Lung microvascular endothelial cell (primary cell): ENCODE measurements at places on chromosomes 3 and 15.

GRCh38 chr3:37521429-37521828, 340.3 kb upstream of the CTDSPL start:
- DNase-seq = no peak

DNA sequence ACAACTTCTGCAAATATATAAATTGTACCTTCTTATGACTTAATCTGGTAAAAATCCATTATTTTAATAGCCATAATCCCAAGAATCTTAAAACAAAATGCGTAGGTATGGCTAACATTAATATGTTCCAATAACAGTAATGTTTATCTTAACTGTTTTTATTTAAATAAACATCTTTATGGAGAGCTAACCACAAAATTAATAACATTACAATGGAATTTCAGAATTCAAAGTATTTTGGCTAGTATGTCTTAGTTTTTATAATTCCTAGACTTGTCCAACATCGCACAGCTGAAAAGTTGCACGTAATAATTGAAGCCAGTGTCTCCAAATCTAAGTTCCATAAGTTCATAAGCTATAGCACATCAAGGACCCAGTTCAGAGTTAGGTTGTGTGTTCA, 47.6 kb downstream of the ANKRD28 start:
- DNase-seq = no peak

DNA sequence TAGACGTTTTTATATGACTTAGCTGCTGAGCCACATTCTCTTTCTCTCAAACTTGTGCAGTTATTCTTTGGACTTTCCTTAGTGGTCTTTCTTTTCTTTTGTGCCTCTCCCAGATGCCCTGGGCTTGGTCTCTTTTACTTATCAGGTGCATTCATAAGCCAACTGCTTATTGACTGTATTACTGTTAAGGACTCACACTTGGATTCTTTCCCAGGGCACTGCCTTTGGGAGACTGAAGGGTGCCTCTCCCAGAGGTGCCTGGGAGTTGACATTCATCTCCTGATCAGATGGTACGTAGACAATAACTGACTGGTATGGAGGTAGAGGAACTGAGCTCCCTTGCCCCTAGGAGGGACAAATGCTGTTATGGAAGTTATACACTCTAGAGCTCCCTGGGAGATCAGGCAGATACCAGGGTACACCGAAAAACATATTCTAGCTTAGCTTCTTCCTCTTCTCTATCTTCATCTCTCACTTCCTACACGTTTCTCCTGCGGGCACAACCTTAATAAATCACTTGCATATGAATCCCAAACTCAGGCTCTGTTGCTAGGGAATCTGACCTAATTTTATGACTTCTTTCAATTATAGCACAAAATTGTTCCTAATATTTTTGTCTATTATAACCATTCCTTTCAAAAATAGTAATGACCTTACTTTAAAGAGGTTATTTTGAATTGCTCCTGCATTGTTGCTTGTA, 24.7 kb downstream of the PARP15 start:
- no peak for DNase-seq

DNA sequence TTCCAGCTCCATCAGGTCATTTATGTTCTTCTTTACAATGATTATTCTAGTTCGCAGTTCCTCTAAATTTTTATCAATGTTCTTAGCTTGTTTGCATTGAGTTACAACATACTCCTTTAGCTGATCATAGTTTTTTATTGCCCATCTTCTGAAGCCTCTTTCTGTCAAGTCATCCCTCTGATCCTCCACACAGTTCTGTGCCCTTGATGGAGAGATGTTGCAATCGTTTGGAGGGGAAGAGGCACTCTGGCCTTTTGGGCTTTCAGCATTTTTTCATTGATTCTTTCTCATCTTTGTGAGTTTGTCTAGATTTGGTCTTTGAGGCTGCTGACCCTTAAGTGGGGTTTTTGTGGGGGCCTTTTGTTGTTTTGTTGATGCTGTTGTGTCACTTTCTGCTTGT, 234.6 kb upstream of the CBLB start:
- DNase-seq = no peak

GRCh38 chr15:61342390-61342789, 113.3 kb upstream of the RORA start:
- DNase-seq = no peak
